ENCODE measurements at places on chromosomes 7 and 10. TPM values are rescaled to one million over a fixed set of nuclear protein-coding genes. Genes with fewer than 3 reads are reported as not detected.

Gene ICA1
- total RNA-seq: 51.0 TPM

Gene ZNF804B
- not detected for total RNA-seq

Gene PAPOLB
- total RNA-seq: 0.05 TPM

Gene TUBAL3
- total RNA-seq: 0.12 TPM

Gene SLC29A4
- total RNA-seq: 2.3 TPM

Gene C7orf33
- total RNA-seq: not detected

Gene NPSR1
- total RNA-seq: not detected

Gene ABCC2
- 0.25 TPM for total RNA-seq

Gene PGAM2
- total RNA-seq: 967 TPM

Gene SLC26A5
- not detected for total RNA-seq

Gene CALCR
- total RNA-seq: not detected

Gene TMEM270
- total RNA-seq: not detected

Gene TDRD1
- total RNA-seq: 2.7 TPM

Gene HTR5A
- not detected for total RNA-seq

Gene VSTM4
- 12.2 TPM for total RNA-seq

Gene MKRN1
- 118 TPM for total RNA-seq

Gene BHLHA15
- not detected for total RNA-seq

Gene GJC3
- 0.30 TPM for total RNA-seq

Gene MRM2
- 23.5 TPM for total RNA-seq

Gene SERPINE1
- total RNA-seq: 1.3 TPM

Gene CPXM2
- total RNA-seq: 4.1 TPM

Gene UCMA
- total RNA-seq: not detected

Gene ATOH7
- total RNA-seq: not detected

Gene TMEM184A
- total RNA-seq: 0.22 TPM

Gene SLC18A3
- total RNA-seq: not detected

Gene CDK6
- total RNA-seq: 27.5 TPM

Gene NAT16
- total RNA-seq: not detected

Gene LRRC72
- not detected for total RNA-seq

Gene NUTM2E
- total RNA-seq: 0.10 TPM

Gene LMOD2
- 431 TPM for total RNA-seq

Gene ANKRD61
- total RNA-seq: 0.20 TPM

Gene ADIRF
- total RNA-seq: 41.8 TPM

Gene ARPC1B
- total RNA-seq: 38.7 TPM

Gene ITGA8
- total RNA-seq: 0.82 TPM

Gene KCNIP2
- 568 TPM for total RNA-seq

Gene TLX1
- not detected for total RNA-seq

Measured in left ventricle myocardium superior (tissue), 1 donor.